Germinal center (tissue), 1 donor: ENCODE measurements at places on chromosomes 1 and 21.

DNA sequence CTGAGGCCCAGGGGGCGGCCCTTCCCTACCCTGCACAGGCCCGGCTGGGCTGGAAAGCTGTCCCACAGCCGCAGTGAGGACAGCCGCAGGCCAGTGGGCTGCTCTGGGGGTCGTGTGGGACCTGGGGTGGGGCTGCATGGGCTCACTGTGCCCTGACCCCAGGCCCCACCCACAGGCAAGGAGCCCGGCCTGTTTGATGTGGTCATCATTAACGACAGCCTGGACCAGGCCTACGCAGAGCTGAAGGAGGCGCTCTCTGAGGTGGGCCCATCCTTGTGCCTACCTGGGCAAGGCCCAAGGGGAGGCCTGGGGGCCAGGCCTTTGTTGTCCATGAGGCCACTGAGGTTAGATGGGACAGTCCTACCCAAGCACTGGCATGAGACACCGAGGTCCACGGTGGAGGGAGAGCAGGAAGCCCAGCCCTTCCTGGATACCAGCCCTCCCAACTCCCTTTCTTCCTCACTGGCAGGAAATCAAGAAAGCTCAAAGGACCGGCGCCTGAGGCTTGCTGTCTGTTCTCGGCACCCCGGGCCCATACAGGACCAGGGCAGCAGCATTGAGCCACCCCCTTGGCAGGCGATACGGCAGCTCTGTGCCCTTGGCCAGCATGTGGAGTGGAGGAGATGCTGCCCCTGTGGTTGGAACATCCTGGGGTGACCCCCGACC lies 1.4 kb upstream of the GJC2 start:
- DNase-seq: no peak

- DNase-seq: no peak
These were observed 11.4 kb downstream of the KCNJ6 start for GRCh38 chr21:37904856-37905255.

DNA sequence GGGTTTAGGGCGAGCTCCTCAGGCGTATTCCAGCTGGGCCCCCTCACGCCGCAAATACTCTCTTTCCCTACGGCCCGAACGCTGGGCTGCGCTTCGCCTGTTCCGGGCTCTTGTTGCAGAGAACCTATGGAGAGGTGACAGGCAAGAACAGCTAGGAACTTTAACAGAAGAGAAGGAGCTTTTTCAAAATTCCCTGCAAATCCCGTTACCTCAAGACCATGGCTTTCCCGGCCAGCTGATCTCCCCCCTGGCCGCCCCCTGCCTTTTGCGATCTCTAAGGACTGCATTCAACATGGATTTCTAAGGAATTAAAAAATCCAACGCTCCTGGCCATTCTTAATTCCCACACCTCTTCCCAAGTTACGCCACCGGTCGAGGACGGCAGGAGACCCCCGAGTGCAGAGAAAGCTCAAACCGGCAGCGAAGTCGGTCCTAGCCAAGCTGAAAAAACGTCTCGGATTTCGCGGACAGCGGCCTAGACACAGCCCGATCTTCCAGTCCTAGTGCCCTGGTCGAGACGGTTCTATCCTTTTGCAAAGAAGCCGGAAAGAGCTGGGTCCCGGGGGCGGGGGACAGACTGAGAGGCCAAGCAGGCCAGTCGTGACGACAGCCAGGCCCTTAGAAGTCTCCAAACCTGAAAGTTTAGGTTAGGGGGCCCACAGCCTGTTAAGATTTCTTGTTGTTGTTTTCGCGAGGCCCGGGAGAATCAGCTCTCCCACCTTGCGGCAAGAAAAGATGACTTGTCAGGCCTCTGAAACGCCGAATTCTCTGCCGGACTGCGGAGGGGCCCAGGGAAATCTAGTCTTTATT lies 1.1 kb upstream of the TBX15 start:
- no peak for DNase-seq

DNA sequence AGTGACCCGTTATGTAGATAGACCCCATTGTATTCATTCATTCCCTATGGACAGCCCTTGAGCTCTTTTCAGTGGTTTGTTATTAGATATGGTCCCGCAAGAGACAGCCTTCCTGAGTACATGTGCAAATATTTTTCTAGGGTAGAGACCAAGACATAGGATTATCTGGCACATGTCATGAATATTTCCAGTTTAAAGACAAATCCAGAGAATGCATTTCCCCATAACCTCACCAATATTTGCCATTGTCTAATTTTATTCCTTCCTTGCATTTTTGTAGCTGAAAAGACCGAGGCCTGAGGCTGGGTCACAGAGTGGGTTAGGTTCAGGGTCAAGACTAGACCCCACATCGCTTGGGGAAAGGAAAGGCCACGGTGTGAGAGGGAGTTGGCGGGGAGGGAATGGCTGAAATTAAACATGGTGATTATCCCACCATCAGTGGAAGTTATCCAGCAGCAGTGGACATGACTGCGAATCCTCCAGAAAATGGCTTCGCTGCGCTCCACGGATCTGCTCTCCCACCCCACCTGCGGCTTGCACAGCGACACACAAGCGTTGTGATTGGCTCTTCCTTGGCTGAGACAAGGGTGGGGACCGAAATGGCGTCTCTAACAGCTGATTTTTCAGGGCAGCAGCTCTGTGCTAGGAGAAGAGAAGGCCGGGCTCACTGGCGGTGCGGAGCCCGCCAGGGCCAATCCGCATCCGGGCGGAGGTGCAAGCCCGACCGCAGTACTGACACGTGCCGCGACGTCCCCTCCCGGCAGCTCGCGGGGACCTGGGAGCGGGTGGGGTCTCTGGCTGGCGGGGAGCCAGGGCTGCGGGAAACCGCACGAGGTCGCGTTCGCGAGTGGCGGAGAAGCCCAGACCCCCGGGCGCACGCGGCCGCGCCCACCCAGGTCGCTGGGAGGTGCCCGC lies 16.1 kb upstream of the STMN1 start:
- DNase-seq: no peak

- peak; percentile 59 for DNase-seq
These were observed 9.4 kb upstream of the THEMIS2 start for GRCh38 chr1:27862671-27863537.

DNA sequence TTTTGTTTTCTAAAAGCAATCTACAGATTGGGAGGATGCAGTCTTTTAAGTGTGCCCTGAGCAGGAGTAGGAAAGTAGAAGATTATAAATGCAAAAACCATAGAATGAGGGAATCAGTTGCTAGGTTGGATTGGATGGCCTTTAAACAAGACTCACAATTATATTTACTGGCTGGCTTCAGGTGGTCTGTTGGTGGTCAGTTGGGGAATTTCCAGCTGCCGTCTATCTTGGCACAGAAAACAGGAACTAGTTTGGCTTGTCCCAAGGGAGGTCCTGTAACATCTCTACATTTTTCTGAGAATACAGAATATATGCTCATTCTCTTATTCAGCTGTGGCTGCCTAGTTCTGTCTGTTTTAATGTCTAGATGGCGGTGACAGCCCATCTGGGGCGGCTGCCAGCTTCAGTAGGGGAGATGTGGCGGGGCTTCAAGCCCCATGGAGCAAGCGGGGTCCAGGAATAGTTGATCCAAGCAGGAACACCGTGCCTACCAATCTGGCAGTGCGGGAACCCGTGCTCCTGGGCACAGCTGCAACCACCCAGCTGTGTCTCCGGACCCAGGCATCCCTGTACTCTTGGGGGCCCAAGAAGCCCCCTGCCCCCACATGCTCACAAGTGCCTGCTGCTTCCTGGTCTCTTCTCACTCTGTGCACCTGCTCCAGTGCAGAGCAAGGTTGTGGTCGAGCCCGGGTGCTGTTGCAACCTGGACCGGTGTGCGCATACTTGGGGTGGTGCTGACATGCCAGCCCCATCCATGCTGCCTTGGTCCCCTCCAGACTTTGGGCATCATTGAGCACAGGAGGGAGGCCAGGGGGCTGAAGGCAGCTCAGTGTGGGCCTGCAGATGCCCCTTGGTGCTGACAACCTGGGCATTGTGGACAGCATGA lies 1182.6 kb downstream of the AMY1C start:
- peak; percentile 18 for DNase-seq

- DNase-seq: no peak
These were observed 99.8 kb downstream of the SNX7 start for GRCh38 chr1:98761219-98761865.

- DNase-seq: no peak
These were observed 166.8 kb downstream of the ZNF281 start for GRCh38 chr1:200243042-200243437.

- no peak for DNase-seq
These were observed 124.1 kb downstream of the RYR2 start for GRCh38 chr1:237166086-237166485.

GRCh38 chr1:150760013-150760412 lies 5.6 kb downstream of the CTSS start:
- no peak for DNase-seq

- peak; percentile 76 for DNase-seq
These were observed 78.4 kb upstream of the LRRN2 start for GRCh38 chr1:204763773-204764427.

- no peak for DNase-seq
These were observed 111.4 kb upstream of the VANGL1 start for GRCh38 chr1:115530407-115530806.

DNA sequence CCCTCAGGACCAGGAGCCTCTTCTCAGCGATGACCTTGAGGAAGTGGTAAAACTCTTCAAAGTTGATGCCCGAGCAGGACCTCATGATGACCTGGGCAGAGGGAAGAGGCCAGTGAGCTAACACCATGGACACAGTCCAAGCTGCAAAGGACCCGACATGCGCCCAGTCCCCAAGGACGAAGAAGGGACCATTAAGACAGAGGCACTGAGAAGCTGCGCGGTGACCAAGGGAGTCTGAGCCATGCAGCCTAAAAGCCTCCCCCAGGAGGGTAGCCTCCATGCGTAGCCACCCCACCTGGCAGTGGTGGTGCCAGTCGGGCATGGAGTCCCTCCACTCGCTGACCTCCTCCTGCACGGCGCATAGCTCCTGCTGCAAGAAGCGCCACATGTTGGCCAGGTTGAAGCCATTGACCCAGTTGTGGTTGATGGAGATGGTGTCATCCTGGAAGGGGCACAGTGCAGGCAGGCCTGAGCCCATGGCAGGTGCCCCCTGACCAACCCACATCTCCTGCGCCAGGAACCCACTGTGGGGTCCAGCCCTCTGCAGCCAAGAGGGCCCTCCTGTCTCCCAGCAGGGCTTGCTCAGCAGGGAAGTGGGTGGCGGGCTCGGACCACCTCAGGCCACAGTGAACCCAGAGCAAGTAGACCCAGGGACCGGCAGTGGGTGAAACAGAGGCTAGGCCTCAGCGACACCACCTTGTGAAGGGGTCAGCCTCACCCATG lies 2.4 kb downstream of the JMJD4 start:
- DNase-seq: no peak

DNA sequence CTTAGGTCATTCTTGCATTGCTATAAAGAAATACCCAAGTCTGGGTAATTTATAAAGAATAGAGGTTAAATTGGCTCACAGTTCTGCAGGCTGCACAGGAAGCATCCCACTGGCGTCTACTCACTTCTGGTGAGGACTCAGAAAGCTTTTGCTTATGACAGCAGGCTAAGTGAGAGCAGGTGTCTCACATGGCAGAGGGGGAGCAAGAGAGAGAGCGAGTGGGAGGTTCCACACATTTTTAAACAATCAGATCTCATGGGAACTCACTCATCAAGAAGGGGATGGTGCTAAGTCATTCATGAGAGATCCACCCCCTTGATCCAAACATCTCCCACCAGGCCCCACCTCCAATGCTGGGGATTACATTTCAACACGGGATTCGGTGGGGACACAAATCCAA lies 13.6 kb upstream of the RGS4 start:
- DNase-seq: no peak

DNA sequence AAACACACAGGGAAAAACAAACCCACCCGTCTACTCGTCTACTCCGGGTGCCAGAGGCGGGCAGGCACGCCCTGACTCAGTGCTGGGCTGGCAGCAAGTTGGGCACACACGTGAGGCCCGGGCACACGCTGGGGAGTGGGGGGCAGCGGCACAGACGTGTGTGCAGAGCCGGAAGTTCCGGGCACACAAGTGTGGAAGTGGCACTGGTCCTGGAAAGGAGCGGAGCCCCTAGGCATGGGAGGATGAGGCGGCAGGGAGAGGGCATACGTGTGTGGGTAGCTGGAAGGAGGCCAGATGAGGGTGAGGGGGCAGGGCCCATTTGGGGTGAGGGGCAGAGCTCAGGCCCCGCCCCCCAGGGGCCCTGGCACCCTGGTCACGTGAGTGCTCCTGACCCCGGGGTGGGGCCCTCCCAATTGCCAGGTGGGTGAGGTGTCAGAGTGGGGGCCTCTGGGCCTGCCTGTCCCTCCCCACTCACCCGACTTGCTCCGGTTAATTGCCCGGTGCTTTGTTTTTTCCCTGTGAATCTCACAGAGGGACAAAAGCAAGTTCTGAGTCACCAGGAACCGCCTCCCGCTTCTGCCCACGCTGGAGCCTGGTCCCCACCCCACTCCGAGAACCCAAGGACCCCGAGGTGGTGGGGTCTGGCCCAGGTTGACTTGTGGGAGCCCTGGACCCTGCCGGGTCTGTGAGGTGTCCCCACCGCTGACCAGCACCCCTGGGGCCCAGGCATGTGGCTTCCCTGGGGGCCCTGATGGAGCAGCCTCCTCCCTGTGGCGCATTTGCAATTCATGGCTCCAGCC lies 104.8 kb upstream of the CASZ1 start:
- DNase-seq: no peak

DNA sequence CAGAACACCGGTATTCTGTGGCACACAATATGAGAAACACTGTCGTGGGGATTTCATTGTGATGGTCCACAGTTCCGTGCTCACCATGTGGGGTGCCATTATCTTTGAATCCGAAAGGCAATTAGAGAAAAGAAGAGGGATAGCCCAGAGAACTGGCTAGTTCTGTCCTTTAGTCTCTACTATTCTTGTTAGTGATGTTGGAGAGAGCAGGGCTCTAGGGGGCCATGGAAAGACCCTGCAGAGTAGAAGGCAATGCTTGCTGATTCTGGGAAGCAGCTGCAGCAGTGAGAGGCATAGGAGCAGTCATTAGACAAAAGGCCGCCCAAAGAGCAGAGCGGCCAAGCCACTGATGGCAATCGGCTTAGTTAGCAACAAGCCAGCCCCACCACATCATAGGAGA lies 146.3 kb downstream of the TSEN15 start:
- no peak for DNase-seq

GRCh38 chr1:44238660-44239059 lies 25.4 kb downstream of the DMAP1 start:
- DNase-seq: no peak

- peak; percentile 81 for DNase-seq
These were observed 26.3 kb downstream of the ZBTB17 start for GRCh38 chr1:15949453-15950245.

- no peak for DNase-seq
These were observed 5.0 kb downstream of the NOS1AP start for GRCh38 chr1:162074276-162075005.

GRCh38 chr1:155499953-155500639 lies 62.5 kb downstream of the ASH1L start:
- DNase-seq: peak; percentile 62

- peak; percentile 50 for DNase-seq
These were observed 118.3 kb downstream of the OLFML2B start for GRCh38 chr1:161905269-161905884.

GRCh38 chr1:29642519-29642918 lies 406.2 kb downstream of the PTPRU start:
- no peak for DNase-seq

GRCh38 chr1:148308832-148309458 lies 156.9 kb upstream of the NBPF11 start:
- DNase-seq: no peak
